EL (cell line): ENCODE measurements at places on chromosomes 4 and X.

DNA sequence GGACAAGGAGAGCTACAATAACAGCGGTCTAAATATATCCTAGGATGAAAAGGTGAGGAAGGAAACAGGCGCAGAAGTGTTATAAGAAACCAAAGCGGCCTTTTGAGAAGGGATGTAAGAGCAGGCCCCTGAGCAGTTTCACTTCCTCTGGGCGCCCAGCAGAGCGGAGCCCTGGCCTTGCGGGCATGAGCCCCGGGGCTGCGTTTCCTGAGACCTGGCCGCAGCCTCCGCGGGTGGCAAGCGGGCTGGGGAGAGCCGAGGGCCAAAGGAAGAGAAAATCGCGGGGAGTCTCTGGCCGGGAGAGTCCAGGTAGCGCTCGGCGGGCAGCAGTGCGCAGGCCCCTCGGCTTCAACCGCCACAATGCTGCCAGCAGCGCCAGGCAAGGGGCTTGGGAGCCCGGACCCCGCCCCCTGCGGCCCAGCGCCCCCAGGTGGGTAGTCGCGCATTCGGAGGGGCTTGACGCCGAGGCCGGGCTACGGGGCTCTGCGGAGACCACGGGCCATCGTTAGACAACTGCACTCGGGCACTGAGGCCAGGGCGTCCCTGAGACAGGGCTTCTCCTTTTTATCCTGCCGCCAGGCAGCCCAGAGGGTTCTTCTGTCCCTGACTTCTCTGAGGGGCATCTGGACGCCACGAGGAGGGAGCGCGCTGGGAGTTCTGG is at the start of gene BANK1:
Gene BANK1 (plus strand): TSS at position 210 of the 661 bp plus-strand sequence. CDS start 151 bp downstream, at position 361.
- peak; percentile 48 for DNase-seq

DNA sequence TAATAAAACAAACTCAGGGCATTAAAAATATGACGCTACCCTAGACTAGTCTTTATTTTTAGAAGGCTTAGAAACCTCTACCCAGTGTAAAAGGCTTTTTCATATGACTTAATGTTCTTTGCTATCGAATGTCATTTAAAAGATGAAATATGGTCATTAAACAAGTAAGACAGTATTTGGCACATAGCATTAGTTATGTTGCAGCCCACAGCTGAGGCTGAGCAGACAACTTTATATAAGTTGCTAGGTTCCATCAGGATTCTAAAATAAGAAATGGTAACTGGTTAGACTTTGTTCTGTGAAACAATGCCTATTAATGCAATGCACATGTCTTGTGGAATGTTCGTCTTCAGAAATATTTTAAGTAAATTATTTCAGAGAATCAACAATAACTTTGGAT is 10.4 kb upstream of the PRSS12 start:
- no peak for DNase-seq

DNA sequence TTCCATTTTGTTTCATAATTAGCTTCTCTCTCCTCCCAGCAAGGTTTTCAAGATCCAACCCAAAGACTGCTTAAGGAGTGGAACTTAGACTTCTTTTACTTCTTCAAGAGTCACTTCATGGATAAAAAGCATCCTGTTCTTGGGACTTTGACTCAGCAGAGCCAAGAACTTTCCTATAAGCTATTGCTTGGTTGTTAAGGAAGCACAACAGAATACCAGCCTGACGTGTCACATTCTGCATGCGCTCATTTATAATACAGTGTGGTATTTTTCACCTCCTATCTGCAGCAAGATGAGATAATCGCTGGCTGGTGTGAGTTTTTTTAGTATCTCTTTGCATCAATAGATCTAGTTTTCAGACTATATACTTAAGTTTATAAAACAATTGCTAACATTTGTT is 152.1 kb downstream of the PALLD start:
- peak; percentile 60 for DNase-seq

DNA sequence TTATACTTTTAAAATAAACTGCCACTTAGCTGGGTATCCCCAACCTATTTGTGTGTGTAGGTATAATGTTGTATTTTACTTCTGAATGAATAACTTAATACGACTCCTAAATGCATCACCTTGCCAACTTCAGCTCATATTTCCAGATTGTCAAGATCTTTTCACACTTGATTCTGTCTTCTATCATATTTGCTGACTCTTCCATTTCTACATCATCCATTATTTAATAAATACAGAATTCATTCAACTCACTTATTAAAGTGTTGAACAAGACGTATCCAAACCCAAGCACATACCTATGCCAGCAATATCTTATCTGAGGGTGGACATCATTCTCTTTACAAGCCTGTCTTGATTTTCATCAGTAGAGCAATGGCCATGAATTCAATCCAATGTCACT is 91.2 kb upstream of the FAM47C start:
- DNase-seq, result no peak

GRCh38 chrX:114272096-114272686 is 311.7 kb upstream of the HTR2C start:
- DNase-seq, result no peak

DNA sequence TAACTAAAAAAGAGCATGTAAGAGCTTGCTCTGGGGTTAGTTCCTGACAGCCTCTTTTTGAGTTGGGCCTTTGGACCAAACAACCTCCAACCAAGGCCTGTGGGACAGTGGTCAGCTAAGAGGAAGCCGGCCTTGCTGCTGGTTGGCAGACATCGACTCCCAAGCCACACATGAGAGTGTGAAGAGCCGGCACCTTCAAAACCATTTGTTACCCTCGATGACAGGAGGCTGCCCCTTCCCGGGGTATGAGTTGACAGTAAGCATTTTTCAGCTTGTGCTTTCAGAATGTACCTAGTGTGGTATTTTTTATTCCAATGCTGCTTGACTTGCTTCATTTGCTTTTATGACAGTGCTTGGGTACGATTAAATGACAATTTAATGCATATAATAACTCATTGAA is 168.6 kb upstream of the IGFBP7 start:
- no peak for DNase-seq

- DNase-seq, result no peak
These were observed 169.9 kb downstream of the DCK start for GRCh38 chr4:71163317-71163716.

DNA sequence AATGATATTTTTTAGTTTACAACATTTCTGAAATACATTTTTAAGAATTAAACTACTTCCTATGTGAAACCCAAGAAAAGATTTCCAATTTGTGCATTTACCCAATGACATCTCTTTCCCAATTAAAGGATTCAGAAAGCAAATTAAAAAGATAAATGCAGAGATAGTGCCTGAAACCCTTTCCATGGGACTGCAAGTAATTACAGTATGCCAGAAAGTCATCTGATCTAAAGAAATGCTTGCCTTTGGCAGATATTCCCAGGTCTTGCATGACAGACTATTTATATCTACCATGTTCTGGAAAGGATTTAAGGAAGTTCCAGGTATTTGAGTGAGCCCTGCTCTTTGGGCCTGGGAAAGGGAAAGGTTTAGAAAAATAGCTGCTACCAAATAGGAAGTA is 41.6 kb upstream of the CXorf38 start:
- DNase-seq, result no peak

DNA sequence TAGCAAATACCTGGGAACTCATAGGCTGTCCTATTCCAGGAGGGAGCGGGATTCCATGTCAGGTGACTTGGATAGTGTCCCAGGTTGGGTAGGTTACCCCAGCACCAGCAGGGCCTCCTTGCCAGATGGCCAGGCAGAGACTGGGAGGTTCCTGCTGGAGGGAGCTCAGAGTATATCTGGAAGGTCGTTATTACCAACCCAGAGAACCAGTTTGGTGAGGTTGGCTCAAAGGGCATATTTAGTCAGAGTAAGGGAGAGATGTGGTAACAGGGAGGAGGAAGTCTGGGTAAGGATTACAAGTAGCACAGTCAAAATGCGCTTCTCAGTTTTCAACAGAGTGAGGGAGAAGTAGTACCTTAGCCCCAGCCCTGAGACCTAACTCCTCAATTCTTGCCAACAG is 53.3 kb upstream of the LNX1 start:
- DNase-seq, result no peak

- no peak for DNase-seq
These were observed 349.2 kb upstream of the NOCT start for GRCh38 chr4:138666366-138666765.

DNA sequence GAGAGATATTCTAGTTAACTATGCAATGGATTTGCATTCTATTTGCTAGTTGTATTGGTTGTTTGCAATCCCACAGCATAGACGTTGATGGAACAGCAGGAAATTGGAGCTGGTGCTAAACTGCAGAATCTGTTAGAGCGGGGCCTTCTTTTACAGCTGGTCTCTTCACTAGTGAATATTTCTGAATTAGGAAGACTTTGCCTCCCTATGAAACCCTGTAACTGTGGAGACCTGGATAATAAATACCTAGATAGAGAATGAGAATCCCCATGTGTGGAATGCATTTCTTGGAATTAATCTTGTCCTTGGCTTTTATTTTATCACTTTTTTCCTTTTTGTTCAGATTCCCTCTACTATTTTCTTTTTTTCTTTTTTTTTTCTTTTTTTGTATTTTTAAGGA is 109.7 kb downstream of the SHROOM3 start:
- DNase-seq, result no peak

- no peak for DNase-seq
These were observed 41.6 kb upstream of the PPARGC1A start for GRCh38 chr4:23931489-23931830.

DNA sequence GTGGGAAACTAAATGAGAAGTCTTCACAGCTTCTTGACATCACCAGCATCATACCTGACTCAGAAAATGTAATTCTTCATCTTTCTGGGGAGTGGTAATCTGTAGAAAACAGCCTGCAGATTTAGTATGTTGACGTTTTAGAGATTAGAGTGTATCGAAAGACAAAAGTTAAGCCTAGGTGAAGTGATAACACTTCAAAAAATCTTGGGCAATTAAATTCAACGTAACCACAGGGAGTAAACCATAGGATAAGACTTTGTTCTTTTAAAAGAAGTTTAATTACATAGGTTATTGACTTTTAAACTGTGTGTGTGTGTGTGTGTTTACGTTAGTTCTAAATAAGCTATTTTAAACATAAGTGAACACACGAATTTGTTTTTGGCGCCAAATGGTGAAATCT is 1.8 kb upstream of the CXCL5 start:
- DNase-seq, result no peak

GRCh38 chr4:184401397-184402171 is 72.8 kb downstream of the IRF2 start:
- DNase-seq, result no peak

DNA sequence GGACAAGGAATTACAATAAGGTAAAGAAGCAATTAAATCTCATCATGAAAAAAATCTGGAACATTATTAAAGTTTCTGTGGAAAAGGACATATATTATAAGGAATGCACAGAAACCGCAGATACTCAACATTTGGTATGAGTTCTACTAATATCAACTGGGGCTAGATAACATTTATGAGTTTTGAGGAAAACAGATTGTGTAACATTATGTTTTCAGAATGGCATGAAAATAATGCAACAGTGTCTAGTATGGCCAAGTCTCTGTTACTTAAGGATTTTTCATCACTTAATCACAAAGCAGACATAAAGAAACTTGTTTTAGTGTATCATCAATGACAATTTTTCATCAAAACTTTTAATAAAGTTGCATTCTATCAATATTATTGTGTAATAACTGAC is 785.0 kb downstream of the GLUD2 start:
- DNase-seq, result peak; percentile 52

- no peak for DNase-seq
These were observed 104.2 kb upstream of the MSX1 start for GRCh38 chr4:4755306-4755705.

GRCh38 chr4:101604976-101605375 is 185.6 kb upstream of the BANK1 start:
- DNase-seq, result peak; percentile 1

DNA sequence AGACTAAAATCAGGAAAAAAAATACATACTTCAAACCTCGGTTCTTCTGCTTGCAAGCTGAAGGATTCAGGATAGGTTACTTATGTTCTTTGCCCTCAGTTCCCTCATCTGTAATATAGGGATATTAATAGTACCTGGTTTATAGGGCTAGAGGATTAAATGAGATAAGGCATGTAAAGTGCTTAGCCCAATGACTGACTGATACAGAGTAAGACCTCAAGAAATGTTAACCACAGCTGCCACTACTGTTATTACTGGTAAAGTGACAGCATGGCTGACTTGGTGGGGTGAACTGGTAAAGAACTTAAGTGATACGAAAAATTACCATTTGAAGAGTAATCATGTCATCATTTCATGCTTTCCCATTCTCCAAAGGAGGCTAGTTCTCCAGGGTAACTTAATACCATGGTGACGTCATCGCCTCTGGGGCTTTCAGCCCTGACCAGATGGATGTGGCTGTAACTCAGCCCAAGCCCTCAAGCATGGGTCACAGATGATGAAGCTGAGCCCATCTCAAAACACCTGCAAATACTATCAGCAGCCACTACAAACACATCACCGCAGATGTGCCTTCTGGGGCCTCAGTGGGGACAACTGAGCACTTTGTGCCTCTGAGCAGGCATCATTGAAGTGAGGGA is 44.5 kb upstream of the SCML1 start:
- DNase-seq, result peak; percentile 75

DNA sequence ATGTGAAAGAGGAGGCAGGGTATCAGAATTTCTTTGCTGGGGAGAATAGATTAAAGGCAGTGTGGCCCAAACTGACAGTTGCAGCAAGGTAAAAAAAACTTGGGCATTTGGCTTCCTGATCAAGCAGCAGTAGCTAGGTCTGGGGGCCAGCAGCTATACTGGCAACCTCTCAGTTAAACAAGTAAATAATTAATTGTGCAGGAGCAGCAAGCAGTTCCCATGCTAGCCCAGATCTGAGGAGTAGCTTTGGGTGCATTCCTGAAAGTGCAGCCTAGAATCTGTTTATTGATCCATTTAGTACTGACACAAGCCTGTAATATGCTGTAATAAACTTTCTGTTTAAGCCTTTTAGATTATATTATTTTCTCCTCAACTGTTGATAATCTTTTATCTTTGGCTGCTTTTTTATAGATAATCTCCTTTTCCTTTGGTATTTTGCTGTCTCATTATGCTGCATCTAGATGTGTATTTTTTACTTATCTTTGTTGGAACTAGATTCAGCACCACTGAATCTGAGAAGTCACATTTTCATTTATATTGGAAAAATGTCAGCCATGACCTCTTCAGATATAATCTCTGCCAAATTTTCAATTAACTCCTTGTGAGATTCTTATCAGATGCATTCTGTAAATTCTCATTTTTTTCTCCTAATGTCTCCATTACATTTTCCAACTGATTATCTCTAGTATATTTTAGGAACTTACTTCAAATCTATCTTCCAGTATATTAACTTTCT is 276.3 kb downstream of the STPG2 start:
- no peak for DNase-seq

GRCh38 chr4:2804973-2805501 is 12.2 kb downstream of the SH3BP2 start:
- no peak for DNase-seq

DNA sequence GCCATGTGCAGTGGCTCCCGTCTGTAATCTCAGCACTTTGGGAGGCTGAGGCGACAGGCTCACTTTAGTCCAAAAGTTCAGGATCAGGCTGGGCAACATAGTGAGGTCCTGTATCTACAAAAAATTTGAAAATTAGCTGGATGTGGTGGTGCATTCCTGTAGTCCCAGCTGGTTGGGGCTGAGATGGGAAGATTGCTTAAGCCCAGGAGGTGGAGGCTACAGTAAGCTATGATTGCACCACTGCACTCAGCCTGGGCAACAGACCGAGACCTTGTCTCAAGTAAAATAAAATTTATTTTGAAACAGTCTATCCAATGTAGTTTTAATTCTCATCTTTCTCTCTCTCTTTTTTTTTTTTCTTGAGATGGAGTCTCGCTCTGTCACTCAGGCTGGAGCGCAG is 21.1 kb downstream of the RBM10 start:
- DNase-seq, result no peak

- peak; percentile 41 for DNase-seq
These were observed 25.0 kb downstream of the CTPS2 start for GRCh38 chrX:16687514-16687913.
